Activated CD8-positive, alpha-beta memory T cell treated with anti-CD3 and anti-CD28 coated beads, Interleukin-2, amount 50 U/mL, for 4 hours (primary cell): ENCODE measurements at places on chromosomes 4 and X.

DNA sequence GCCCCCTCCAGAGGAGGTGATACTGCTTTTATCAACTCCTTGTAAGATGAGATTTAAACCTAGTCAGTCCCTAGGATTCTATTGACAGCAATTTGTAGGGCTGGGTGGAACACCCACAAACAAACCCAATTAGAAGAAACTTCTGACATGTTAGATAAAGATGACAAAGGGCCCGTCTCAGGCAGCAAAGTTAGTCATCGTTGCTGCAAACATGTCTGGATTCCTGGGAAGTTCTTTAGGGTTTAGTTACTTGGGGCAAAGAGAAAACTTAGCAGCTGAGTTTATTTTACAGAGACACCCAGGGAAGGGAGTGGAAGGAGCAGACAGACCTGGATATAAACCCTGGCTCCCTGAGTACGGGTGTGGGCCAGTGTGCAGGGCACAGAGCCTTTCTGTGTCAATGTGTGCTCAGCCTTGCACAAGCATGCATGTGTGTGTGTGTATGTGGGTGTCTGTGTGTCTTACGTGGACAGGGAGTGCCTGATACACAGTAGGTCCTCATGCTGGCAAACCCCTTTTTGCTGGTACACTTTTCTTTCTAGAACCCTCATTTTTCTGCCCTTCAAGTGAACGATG, 130.0 kb upstream of the STX18 start:
- no peak for DNase-seq

- DNase-seq = no peak
Measured at GRCh38 chr4:81021142-81021944, 9.2 kb upstream of the BMP3 start.

DNA sequence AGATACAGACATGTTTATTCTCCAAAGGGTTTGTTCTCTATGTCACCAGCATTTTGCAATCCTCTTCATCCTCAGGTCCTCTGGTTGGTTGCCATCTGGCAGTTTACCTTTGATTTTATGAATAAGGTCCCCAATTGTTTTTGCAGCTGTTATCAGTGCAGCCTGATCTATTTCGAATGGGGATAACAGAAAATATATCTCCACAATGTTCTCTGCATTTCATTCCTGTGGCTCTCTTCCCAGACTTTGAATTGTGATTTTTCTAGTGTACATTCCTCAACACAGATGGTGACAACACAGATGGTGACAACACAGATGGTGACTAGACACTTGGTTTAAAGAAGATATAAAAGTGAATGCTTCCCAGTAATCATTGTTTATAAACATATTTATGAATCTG, 74.1 kb downstream of the FBXO8 start:
- DNase-seq = no peak

- no peak for DNase-seq
Measured at GRCh38 chr4:114921790-114922591, 191.4 kb downstream of the NDST4 start.

DNA sequence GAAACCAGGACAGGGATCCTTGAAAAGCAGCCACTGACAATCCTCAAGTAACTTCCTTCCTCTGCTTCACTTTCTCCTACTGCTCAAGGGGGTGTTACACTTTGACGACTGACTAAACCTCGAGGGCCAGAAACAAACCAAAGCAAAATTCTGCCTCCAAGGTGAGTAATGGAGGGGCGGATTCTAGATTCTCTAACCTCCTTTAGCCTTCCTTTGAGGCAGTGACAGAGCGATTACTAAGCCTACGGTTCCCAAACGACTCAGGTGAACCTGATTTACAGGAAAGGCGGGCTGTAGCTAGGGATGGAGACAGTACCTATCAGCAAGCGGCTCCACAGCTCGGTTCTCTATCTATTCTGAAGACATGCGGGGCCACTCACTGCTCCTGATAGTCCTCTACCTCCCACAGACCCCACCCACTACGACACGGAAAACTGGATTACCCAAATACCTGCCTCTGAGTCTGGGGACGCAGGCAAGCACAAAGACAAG, 487 bp downstream of the TBCK start:
- peak; percentile 40 for DNase-seq

GRCh38 chrX:120797188-120797851, 78.3 kb downstream of the CT47B1 start:
- no peak for DNase-seq

DNA sequence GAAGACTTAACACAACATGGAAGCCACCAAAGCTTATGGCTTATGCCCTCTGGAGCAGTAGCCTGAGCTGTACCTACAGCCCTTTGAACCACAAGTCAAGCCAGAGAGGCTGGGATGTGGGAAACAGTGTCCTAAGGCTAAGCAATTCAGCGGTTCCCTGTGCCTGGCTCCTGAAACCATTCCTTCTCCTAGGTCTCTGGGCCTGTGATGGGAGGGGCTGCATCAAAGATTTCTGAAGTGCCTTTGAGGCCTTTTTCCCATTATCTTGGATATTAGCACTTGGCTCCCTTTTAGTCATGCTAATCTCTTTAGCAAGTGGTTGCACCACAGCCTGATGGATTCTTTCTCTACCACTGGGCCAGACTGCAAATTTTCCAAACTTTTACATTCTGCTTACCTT, 140.5 kb upstream of the NUDT10 start:
- DNase-seq = no peak

DNA sequence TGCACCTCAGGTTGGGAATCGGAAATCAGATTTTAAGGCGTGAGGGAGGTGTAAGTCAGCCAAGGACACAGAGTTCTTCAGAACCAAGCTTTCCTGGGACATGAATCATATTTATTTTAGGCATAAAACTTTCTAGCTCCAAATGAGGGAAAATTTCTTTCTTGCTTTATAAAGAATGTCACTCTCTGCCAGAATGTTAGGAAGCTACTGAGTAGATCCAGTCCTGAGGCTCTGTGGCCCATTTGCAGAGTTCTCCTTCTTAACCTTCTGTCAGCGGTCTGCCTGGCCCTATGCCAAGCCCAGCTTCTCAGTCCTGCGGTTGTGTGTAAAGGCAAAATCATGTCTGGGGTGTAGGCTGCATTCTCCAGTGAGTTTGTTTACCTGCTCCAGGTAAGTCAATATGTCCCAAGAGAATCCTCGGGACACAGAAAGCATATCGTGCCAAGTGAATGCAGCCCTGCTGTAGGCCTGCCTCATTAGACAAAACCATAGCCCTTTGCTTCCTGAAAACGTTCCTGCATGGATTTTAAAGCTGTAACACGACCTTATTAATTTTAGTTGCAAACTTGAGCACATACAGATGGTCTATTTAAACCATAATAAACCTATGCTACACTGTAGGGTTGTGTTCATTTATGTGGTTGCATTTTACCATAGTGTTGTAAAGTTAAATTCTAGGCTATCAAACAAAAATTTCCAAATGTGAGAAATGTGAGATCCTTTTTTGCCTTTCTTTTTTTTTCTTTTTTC, 29.2 kb upstream of the CCNI start:
- no peak for DNase-seq

- no peak for DNase-seq
Measured at GRCh38 chr4:70632028-70632427, 3.5 kb downstream of the ENAM start.

DNA sequence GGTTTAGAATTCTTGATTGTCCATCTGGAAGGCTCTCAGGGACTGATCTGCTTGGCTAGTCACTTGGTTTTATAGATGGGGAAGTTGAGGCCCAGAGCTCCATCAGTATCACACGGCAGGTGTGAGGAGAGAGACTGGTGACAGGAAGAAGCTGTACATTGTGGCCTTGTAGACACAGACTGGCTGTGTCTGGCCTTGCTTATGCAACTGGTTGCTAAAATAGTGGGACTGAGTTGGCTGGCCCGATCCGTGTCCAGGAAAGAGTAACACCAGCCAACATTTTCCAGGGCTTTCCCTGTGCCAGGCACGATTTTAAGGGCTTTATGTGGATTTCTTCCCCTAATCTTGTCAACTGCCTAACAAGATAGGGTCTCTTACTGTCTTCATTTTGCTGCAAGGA, 2.8 kb downstream of the TBC1D14 start:
- DNase-seq = no peak

GRCh38 chr4:175054980-175055379, 136.8 kb downstream of the ADAM29 start:
- no peak for DNase-seq

DNA sequence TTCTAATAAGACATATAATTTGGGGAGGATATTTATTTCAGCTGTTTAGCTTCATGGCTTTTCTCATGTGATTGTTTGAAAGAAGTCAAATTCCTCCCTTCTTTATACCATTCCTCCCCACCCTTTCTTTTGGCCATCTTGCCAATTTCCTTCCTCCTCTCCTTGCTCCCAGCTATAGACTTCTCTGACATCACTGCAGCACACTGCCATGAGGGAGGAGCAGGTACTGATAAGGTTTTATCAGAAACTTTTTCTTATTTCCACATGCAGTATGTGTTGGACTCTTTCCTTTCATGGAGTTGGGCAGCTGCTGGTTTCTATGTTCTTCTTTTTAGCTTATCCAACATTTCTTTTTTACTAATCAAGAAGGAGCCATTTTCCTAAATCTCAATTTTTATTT, 481.7 kb upstream of the NR3C2 start:
- no peak for DNase-seq

- no peak for DNase-seq
Measured at GRCh38 chr4:39823191-39823590, 125.3 kb downstream of the UBE2K start.

GRCh38 chrX:11899091-11899490, 141.1 kb downstream of the MSL3 start:
- no peak for DNase-seq

- DNase-seq = no peak
Measured at GRCh38 chr4:76783836-76784235, 114.1 kb downstream of the SOWAHB start.

DNA sequence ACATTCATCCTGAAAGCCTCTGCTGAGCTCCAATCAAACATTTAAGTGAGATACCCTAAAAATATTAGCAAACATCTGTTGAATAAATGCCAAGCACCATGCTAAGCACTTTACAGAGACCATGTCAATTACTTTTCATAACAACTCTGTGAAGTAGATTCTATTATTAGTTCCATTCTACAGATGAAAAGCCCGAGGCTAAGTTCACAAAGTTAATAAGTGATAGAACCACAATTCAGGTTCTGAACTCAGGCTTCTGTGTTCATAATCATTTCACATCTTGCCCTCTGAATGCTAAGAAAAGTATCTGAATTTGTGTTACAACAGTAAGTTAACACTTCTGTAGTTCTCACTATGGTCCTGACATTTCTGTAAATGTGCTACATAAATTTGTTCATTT, 27.4 kb downstream of the SEL1L3 start:
- DNase-seq = no peak

GRCh38 chr4:75385106-75385505, 129.1 kb downstream of the RCHY1 start:
- DNase-seq = no peak

- no peak for DNase-seq
Measured at GRCh38 chrX:126718440-126718839, 101.1 kb upstream of the PRR32 start.

GRCh38 chrX:107551546-107551945, 76.8 kb upstream of the PRPS1 start:
- no peak for DNase-seq

GRCh38 chrX:71053217-71053621, 14.9 kb downstream of the SNX12 start:
- no peak for DNase-seq

- no peak for DNase-seq
Measured at GRCh38 chr4:108933046-108933445, 170.2 kb upstream of the ETNPPL start.

GRCh38 chr4:139876337-139876941, 210.8 kb downstream of the MGST2 start:
- no peak for DNase-seq

- DNase-seq = no peak
Measured at GRCh38 chr4:90476019-90476418, 348.8 kb downstream of the CCSER1 start.

GRCh38 chrX:26409636-26410035, 193.7 kb downstream of the MAGEB5 start:
- DNase-seq = no peak

GRCh38 chr4:188804861-188805260, 665.6 kb downstream of the TRIML1 start:
- DNase-seq = no peak

- no peak for DNase-seq
Measured at GRCh38 chr4:108854786-108855185, 91.9 kb upstream of the ETNPPL start.

GRCh38 chr4:8702516-8703400, 110.2 kb downstream of the CPZ start:
- DNase-seq = no peak

- DNase-seq = no peak
Measured at GRCh38 chr4:173536808-173537429, 6.9 kb upstream of the HAND2 start.

DNA sequence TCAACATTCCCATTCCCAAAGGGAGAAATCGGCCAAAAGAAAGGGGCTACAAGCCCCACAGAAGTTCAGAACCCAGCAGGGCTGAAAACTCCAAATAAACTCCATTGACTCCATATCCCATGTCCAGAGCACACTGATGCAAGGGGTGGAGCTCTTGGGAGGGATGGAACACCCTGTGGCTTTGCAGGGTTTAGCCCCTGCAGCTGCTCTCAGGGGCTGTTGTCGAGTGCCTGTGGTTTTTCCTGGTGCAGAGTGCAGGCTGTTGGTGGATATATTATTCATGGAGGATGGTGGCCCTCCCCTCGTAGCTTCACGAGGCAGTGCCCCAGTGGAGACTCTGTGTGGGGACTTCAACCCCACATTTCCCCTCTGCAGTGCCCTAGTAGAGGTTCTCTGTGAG, 53.7 kb downstream of the PDGFRA start:
- no peak for DNase-seq

DNA sequence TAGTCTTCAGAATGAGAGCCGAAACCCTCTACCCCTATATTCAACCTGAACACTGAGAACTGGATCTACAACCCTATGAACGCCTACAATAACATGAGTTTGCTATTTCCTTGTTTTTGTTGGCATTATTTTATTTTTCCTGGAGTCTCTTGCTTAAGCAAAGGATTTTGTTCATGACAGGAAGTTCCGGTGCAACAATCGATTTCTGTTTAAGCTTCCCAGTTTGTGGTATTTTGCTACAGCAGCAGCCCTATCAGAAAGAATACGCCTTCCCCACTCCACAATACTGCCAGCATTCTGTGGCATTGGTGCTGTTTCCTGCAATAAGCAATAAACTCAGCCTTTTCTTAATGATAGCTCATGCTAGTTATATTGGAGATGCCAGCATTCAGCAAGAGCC, 60.9 kb downstream of the NPY5R start:
- no peak for DNase-seq

GRCh38 chr4:77125961-77126360, 31.0 kb upstream of the CCNG2 start:
- DNase-seq = no peak

GRCh38 chr4:112896609-112897190, 152.8 kb upstream of the ANK2 start:
- no peak for DNase-seq

- DNase-seq = no peak
Measured at GRCh38 chrX:46777971-46778810, 19.3 kb upstream of the SLC9A7 start.
